ENCODE measurements at places on chromosomes 3 and 15.

DNA sequence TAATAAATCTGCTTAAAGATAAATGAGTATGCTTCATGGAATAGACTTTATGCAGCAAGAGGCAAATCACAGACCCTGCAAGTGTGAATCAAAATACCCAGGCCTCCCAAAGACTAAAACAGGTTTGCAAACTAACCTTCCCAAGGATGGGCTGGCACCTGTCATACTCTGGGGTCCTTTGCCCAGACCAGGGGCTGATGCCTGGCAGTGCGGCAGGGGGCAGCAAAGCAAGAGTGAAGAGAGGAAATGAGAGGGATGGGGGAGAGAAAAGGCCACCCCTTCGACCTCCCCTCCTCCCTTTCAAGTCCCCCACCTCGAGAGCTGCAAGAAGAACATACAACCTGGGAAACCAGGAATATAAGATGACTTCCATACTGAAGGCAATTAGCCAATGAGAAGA is 31.8 kb downstream of the XXYLT1 start:
- no peak for DNase-seq

DNA sequence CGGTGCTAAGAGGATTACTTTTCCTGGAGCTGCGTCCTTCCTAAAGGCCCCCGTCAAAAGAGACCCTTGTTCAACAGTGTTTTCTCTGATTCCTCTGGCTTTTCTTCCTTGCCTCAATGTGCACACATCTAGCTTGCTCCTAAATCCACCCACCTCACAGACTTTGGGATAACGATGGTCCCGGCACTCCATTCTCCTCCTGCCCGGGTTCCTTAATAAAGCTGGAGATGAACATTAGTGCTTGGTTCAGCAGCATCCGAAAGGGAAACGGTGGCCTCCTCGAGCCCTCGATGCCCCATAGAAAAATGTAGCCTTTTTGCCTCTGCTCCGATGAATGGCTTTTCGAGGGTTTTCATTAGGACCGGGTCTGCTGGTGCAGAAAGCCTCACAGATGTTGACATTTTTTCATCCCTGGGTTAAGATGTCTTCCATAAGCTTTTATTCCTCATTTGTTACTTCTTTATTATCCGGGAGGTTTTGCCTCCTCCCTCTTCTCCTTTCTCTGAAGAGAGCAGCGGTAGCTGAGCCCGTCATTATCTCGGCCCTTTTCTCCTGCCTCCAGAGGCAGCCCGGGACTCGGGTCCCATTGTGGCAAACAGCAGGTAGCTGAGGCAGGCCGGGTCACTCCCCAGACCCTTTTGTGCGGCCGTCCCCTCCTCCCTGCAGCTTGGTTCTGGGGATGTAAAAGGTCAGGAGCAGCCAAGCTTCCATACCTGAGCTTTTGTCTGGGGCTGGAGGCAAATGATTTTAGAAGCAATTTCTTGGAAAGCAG is 64.6 kb downstream of the CPN2 start:
- no peak for DNase-seq

DNA sequence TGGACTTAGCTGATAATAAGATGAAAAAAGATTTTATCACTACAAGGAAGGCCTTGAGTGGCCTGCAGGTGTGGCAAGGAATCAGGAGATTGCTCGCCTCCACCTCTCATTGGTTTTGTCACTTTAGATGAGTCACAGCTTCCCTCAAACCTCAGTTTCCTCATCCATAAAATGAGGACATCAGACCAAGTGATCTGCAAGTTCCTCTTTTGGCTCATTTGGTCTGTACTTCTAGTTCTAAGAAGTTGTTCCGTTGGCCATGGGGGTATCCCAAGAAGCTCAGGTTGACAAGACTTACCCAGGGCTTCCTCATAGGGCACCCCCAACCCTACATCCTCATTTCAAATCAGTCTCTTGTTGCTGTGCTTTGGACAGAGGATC is 254.1 kb downstream of the UACA start:
- DNase-seq = no peak

GRCh38 chr3:37250435-37250834 is 76.1 kb upstream of the LRRFIP2 start:
- DNase-seq = no peak

GRCh38 chr3:99502871-99503270 is 135.5 kb upstream of the COL8A1 start:
- DNase-seq = no peak

DNA sequence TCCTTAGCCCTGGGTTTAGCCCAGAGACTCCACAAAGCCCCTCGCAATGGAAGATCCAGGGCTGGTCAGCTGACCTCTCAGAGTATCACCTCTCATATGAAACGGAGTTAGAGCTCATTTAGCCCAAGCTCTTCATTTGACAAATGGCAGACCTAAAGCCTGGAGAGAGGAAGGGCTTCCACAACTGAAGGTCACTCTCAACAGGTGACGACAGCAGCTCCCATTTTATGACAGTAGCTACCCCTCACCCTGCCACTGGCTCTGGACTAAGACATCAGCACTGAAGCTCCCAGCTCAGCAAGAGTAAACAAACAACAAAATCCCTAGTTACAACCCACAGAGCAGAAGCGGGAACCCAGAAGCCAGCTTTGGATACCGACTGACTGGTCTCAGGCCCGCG is 33.7 kb downstream of the TLE3 start:
- no peak for DNase-seq

- DNase-seq = no peak
Measured at GRCh38 chr15:26879706-26880105, 12.8 kb downstream of the GABRA5 start.

GRCh38 chr15:101600035-101600434 is 52.1 kb downstream of the TM2D3 start:
- no peak for DNase-seq

GRCh38 chr3:9781551-9781950 is 10.7 kb downstream of the TADA3 start:
- no peak for DNase-seq

DNA sequence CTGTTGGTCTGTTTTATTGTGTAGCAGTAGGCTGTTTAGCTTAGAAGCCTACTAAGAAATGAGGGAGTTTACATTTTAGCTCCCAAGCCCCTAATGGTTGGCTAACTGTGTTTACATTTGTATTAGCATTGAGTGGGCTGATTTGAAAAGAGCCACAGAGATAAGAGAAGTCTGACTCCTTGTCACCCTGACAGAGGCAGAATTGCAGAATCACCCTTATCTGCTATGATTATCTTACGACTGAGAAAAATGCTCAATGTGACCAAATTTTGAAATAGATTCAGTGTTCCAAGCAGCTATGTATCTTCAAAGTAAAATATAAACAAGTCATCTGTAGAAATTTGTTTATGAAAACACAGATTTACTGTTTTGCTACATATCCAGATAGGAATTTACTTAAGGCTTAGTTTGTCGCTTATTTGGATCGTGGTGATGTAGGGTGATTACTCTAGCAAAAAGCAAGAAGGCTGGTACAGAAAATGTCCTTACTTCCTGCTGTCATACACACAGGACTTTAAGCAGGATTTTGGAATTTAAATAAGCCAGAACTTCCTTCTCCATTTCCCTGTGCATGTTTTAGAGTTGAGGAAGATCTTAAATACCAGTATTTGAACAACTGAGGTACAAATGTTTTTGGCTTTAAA is 19.0 kb downstream of the SEMA6D start:
- no peak for DNase-seq

DNA sequence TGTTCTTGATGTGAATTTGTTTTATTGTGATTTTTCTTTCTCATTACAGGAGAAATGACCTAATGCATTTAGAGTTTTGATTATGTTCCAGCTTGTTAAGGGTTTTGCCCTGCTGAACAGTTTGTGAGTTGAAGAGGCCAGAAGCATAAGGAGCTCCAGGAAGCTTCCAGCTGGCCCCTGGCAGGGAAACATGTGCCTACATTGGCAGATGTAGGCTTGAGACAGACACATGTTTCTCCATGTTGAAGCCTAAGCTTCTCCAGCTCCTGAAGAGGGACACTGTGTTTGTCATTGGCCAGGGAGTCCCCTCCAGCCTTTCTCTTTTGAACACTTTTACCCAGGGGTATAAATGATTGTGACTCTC is 88.4 kb downstream of the ASB7 start:
- DNase-seq = no peak

DNA sequence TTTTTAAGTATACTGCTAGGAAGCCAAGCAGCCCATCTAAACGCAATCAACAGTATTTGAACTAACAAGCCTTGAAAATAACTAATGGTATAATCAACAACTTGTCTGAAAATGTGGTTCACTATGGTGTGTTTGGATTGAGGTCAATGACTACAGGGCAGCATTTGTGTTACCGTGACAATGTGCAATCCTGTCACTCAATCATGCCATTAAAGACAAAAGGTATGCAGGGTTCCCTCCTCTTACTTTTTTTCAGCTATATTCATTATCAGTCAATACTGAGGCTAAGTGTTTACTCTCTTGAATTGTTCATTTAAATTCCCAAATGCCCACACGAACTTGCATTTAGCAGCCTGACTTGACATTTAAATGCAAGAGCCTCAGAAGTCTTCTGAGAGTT is 1099.3 kb upstream of the EPHA6 start:
- DNase-seq = no peak

- no peak for DNase-seq
Measured at GRCh38 chr3:184952671-184953070, 140.7 kb downstream of the VPS8 start.

- no peak for DNase-seq
Measured at GRCh38 chr3:65331730-65332129, 643.9 kb upstream of the ADAMTS9 start.

DNA sequence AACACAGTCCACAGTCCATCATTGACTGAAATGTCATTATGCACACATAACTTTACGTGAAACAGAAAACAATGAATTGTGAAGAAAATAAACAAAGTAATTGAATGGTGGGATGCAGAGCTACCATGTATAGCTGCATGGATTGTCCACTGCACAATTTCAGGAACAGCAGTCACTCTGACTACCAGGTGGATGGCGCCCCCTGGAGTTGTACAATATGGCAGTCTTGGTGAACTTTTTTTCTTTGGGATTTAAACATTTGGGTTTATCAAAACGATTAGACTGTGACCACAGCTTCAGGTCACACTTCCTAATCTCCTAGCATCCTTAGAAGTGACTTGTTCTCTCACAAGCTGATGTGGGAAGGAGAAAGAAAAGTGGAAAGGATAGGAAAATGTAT is 48.9 kb upstream of the TCF12 start:
- no peak for DNase-seq

GRCh38 chr3:39114456-39114855 is 7.0 kb downstream of the TTC21A start:
- DNase-seq = no peak

- no peak for DNase-seq
Measured at GRCh38 chr15:63015618-63016017, 26.9 kb upstream of the TPM1 start.

DNA sequence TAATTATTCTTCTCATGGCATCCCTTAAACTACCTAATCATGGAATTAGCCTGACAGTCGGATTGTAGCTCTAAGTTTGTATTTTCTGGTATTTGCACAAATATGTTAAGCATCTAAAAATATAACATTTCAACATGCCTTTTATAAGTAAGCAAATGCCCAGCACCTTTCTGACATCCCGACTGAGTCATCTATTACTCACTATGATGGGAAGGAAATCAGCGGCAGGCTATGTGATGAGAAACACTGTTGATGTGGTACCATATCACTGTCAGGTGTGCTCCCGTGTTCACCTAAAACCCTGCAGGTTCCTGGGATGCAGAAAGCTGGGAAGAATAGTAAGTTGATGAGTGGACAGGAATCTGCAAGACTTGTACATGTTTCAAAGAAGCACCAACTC is 367.8 kb upstream of the IL12A start:
- DNase-seq = no peak

DNA sequence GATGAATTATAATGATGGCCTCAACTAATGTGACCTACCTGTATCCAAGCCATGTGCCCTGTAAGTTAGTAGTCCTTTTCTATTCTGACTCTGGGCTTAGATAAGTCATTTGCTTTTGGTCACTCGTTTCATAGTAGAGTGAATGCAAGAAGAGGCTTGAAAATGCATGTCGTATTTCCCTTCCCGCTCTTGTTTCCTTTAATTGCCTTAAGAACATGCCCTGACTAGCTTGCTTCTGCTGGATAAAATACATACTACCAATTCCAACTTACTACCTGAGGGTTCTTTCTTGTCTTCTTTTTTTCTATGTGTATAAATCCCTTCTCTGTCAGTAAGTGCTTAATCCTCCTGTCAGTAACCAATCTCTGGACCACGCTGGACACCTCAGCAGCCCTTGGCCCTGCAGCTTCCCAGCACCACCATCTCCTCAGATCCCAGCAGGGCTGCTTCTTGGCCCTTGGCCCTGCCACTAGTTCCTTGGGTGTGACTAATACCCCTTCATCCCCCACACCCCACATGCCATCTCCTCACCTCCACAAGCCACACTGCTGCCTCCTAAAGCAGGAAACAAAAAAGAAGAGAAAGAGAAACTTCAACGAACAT is 771.7 kb downstream of the IGSF11 start:
- DNase-seq = no peak

- no peak for DNase-seq
Measured at GRCh38 chr15:62104401-62104800, 37.6 kb downstream of the C2CD4A start.

- DNase-seq = no peak
Measured at GRCh38 chr3:21059404-21059803, 691.6 kb downstream of the ZNF385D start.

DNA sequence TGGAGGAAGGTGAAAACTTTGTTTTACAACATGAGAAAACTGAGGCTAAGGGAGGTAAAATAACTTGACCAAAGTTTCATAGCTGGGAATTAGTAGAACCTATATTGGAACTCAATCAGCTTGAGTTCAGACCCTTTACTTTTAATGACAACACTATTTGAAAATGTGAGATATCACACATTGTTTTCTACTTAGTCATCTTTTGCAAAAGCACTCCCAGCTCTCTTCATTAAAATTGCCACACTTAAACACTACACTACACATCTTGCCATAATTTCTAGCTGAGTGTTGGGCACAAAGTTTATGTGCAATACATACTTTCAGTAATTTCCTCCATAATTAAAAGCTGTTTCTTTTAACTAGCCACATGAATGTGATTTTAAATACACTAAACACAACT is 230.4 kb upstream of the DCBLD2 start:
- no peak for DNase-seq

DNA sequence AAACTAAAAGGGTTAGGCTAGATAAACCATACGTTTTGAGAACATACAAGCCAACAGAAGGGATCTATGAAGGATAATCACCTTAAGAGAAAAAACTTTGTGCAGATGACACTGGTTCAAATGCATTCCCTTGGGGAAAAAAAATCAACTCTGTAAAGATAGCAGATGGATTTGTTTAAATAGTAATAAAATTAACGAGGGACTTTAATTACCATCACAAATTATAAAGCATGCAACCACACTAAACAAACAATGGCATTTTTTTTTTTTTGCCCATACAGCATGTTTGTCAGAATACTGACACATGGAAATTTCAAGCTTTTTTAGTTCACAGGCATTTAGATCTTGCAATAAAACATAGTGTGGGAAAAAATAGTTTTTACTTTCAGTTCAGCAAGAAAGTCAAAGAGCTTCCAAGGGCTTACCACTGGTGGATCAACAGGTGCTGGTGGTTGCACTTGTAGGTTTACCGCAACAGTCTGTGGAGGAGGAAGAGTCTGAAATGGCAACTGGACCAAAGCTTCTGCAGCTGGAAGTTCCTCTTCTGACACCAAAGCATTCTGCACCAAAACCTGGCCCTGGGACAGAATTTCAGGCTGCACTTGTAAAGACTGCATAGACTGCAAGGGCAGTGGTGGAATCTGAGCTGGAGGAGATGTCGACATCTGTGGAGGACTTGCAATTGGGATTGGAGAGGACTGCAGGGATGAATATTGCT is 53.1 kb downstream of the PHC3 start:
- no peak for DNase-seq

All from NCI-H1417 treated with DMSO at 0.1 percent for 48 hours (cell line).